IMR-90 (cell line): ENCODE measurements at places on chromosomes 7 and 10.
A peak's percentile ranks its signal among the peaks of the same experiment; 100 is the strongest.

DNA sequence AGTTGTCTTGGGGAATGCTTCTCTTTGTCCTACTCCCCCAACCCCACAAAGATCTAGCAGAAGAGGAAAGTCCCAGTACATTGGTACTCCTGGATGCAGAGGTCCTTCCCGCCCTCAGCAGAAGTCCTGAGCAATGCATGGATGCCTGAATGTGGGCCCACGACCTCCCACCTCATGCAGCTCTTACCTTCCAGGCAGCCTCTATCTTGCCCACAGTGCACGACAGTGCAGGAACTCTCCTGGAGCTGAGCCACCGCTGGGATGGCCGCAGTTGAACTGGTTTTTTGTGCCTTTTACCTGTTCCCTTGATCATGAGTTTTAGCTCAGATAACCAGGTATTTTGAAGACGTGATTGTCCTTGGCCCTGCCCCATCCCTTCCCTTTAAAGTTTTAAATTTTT is 37.9 kb downstream of the LRRC4 start:
- H3K27me3 ChIP-seq = no peaks in the 10 kb centered on the region
- H3K4me1 ChIP-seq = peaks cover 19% of the 10 kb centered on the region
- H3K27ac ChIP-seq = no peak overlapping the region

DNA sequence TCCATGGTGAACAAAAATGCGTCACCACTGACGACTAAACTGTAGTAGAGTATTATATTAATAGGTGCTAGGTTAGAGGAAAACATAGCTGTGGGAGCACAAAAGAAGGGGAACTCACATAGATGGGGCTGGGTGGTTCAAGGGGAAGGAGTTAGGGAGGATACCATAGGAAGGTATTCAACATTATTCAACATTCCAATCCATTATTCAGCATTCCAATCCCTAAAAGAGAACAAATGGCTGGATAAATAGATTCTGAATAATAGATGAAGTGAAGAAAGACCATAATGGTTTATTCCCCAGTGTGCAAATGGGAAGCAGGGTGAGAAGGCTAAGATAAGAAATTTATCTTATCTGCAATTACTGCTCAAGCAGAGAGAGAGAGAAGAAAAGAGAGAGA is 61.4 kb downstream of the AASS start:
- H3K27ac ChIP-seq = no peak overlapping the region
- H3K4me3 ChIP-seq = no peak overlapping the region
- no peak for DNase-seq
- H3K27me3 ChIP-seq = no peaks in the 10 kb centered on the region
- peaks cover 8% of the 10 kb centered on the region for H3K36me3 ChIP-seq

DNA sequence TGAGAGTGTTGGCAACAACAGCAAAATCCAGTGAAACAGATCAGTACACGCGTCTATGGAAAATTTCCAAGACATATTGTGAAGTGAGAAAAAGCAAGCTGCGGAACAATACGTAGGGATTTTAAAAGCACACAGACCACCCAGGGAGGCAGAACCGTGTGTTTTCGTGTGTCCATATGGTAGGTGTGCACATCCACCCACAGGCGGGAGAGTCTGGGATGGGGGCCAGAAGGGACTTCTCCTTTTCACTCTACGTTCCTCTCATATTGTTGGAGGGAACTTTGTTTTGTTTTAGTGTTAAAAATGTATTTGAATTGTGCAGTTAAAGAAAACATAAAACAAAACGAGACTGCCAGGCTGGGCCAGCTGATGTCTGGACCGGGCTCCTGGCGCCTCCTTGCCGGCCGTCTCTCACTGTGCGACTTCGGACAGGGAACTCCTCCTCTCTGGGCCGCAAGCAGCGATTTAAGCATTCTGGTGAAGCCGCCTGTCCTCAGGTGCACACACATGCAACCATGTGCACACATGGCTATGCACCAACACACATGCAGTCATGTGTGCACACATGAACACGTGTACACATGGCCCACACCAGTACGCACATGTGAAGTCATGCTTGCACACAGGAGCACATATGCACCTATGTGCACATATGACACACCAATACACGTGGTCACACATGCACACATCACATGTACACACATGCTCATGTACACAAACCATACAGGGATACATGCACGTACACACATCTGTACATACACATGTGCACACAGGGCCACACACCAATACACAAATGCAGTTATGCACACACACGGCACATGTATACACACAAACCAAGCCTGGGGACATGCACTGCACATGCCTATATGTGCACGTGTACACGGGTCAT is 141.1 kb downstream of the ELFN1 start:
- no peak overlapping the region for H3K4me3 ChIP-seq
- peak; percentile 13 for DNase-seq
- H3K36me3 ChIP-seq = no peaks in the 10 kb centered on the region
- no peak overlapping the region for H3K27ac ChIP-seq

GRCh38 chr7:93238748-93239147 is 6.6 kb downstream of the VPS50 start:
- H3K4me1 ChIP-seq = no peaks in the 10 kb centered on the region
- H3K27me3 ChIP-seq = no peaks in the 10 kb centered on the region
- H3K36me3 ChIP-seq = 0 out of 2 replicates have a peak, but pooled peaks cover 1% of the 10 kb centered on the region
- DNase-seq = no peak
- no peak overlapping the region for H3K27ac ChIP-seq

- no peak for DNase-seq
- H3K4me3 ChIP-seq = no peak overlapping the region
- H3K36me3 ChIP-seq = no peaks in the 10 kb centered on the region
- H3K27me3 ChIP-seq = no peaks in the 10 kb centered on the region
- H3K4me1 ChIP-seq = peaks cover 2% of the 10 kb centered on the region; the same call in 1 of the 2 replicates
- no peak overlapping the region for H3K27ac ChIP-seq
These were observed 128.6 kb upstream of the KCTD7 start for GRCh38 chr7:66500087-66500486.

DNA sequence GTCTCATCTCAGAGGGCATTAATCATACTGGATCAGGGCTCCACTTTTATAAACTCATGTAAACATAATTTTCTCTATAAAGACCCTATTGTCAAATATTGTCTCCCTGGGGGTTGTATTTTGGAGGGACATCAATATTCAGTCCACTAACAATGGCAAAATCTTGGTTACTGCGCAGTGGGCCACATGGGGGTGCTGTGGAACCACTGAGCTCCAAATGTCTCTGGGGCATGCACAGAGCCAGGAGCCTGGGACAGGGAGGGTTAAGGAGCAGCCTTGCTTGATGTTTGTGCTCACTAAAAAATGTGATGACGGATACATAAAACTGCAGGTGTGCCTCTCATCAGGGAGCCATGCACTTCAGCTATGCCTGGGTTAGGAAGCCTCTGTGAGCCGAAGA is 62.1 kb upstream of the PRSS58 start:
- no peak overlapping the region for H3K4me3 ChIP-seq
- no peaks in the 10 kb centered on the region for H3K4me1 ChIP-seq
- no peak for DNase-seq
- H3K27ac ChIP-seq = no peak overlapping the region
